ENCODE measurements at places on chromosomes 3 and 15.

DNA sequence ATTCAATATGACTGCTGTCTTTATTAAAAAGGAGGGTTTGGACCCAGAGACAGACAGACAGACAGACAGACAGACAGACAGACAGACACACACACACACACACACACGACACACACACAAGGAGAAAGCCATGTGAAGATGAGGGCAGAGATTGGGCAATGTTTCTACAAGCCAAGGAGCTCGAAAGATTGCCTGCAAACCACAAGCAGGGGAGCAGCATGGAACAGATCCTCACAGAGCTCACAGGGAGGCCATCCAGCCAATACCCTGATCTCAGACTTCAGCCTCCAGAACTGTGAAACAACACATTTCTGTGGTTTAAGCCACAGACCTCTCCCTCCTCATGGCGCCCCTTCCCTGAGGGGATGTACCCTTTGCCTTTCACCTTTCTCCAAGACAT is 35.8 kb upstream of the ABHD2 start:
- no peak for DNase-seq

DNA sequence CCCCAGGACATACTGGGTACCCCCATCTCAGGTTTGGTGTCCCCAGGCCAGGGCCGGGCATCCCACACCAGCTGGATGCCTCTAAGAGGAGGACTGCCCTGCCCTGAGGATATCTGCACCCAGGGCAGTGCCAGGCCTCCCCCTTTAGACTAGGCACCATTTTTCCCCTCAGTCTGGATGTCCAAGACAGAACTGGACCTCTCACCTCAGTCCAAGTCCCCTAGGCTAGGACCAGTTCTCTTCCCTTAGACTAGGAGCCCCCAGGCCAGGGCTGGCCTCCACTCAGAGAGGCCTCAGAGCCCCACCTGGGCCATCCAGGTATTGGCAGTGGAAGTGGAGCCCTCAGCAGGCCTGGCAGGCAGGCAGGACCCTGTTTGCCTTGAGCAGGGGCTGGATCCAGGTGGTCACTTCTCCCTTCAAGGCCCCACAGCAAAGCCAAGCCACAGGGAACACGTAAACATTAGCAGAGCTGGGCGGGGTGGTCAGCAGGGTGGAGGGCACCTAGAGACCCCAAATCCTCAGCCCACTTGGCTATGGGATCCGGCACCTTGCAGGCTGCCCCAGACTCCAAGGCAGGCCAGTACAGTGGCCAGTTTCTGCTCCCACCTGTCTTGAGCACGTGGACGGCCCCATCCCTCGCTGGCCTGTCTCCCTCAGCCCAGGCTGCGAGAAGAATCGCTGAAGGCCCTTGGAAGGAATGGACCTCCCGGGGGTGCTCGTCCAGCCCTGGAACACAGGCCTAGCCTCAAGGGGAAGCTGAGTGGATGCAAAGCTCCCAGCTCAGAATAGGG is 28.3 kb downstream of the PTH1R start:
- no peak for DNase-seq

DNA sequence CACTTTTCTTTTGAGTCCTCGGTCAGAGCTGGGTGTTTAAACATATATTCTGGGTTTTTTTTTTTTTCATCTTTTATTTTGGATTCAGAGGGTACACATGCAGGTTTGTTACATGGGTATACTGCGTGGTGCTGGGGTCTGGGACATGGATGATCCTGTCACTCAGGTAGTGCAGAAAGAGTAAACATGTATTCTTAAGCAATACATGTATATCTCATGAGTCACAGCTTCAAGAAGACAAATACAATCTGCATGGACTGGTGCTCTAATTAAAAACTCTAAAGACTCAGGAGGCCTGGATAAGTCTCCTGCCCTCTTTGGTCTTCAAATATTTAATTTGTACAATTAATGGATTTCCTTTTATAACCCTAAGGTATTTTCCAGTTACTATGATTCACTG is 50.6 kb upstream of the PHLDB2 start:
- no peak for DNase-seq

- no peak for DNase-seq
These were observed 25.6 kb upstream of the TEX9 start for GRCh38 chr15:56339594-56339993.

DNA sequence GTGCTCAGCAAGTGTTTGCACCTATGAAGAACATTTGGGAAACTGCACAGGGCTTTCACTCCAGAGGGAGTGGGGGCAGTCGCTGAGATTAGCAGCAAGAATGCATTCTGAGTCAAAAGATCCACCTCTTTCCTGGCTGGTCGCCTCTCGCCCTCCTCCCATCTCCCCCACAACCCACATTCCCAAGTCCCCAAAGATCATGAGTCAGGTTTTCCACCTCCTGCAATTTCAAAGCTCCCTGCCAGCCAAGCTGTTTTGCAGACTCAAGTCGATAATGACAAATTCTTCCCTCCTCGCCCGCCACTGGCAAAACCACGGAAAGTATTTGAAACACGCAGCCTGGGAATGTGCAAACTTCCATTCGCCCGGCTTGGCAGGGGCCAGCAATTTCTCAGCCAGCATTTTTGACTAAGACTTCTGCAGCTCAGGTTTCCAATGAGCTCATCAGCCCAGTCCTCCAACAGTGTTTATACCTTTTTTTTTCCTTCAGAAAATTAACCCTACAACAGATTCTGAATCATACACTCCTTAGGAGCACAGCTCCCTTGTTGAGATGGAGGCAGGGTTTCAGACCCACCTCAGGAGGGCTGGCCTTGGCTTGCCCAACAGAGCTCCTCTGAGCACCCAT is 181.4 kb downstream of the SMAD6 start:
- no peak for DNase-seq

DNA sequence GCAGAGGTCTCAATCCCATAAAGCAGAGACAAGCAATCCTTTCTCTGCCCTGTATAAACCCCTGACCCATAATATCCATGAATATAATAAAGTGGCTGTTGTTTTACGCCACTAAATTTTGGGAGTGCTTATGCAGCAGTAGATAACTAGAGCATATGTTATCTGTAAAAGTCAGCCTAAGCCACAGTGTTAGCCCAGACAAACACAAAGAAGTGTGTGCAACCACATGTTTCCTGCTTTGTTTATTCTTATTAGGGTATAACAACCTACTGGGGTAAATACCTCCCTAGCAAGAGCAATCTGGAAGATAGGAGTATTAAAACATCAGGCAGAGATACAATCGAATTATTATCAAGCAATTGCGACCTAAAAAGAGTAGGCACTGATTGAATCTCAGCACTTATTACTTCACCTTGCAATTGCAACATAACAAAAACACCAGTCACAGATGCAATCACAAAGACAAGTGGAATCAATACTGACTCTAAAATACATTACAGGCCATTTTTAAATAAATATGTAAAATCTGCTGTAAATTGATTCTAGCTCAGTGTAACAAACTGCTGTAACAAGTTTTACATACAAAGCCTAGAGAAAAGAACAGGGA is 94.6 kb upstream of the UBE2E2 start:
- DNase-seq = no peak

- no peak for DNase-seq
These were observed 13.5 kb upstream of the NR2C2 start for GRCh38 chr3:14933820-14934425.

- DNase-seq = peak; percentile 63
These were observed 16.7 kb downstream of the SMAD3 start for GRCh38 chr15:67082007-67082536.

DNA sequence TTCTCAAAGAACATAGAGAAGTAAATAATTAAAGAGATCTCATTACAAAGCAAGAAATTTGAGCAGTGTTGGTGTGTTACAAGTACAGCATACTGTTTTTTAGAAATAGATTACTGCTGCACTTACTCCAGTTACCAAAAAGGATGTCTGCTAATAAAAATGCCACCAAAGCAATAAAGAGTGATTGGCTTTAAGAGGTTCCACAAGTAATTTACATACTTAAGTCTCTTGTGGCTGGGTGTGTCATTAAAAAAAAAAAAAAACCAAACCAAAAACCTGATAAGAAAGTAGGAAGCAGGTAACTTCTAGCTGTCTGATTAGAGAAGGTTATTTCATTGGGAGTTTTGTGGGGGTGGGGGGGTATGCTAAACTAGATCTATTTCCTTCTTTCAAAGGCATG is 15.2 kb downstream of the RAB11A start:
- no peak for DNase-seq

DNA sequence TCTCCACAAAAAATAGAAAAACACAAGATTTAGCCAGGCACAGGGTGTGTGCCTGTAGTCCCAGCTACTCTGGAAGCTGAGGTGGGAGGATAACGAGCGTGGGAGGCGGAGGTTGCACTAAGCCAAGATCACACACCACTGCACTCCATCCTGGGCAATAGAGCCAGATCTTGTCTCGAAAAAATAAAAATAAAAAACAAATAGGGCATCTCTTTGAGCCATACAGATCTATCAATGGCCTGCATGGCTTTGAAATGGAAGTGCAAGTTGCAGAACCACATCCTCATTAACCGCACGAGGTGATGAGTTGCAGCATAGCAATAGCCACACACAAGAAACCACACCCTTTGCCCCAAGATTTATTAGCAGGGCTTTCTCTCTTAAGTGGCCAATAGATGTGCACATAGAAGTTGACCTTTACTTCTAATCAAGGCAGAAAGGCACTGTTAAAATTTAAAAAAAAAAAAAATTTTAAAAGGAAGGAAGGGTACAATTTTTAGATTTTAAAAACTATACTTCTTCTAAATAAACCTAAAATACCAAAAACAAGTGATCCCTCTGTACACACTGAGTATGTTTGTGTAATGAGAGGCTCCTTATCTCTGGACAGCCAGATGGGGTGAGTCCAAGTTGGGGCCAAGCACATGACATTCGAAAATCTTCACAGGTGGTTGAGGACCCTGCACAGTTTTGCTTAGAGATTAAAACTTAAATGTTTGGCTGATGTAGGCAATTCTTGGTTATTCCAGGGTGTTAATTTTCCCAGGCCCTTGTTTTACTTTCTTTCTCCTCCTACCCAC is 53.4 kb downstream of the FILIP1L start:
- DNase-seq = no peak

All from stimulated activated CD4-positive, alpha-beta T cell treated with anti-CD3 and anti-CD28 coated beads, Interleukin-2, amount 100 ng/mL, for 24 hours (primary cell).